ENCODE measurements at places on chromosomes 3 and 15.

DNA sequence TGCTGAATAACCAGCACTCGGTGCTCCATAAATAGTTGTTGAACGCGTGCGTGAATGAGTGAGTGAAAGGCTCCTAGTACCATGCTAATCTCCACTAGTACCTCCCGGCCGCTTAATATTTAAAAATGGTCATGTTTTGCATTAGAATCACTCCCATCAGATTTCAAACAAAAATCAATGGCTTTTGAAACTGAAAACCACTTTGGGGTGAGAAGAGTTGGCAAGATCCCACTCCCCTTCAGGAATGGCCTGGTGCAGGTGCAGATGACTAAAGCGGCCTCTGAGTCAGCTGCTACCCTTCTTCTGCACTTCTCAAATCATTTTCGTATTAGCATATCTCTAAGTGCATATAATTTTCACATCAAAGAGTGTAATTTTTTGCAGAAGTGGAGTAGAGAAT is 425.3 kb upstream of the PROK2 start:
- DNase-seq, result no peak

- no peak for DNase-seq
These were observed 16.1 kb upstream of the GCSAM start for GRCh38 chr3:112149136-112149535.

GRCh38 chr3:186077466-186077865 is 31.4 kb downstream of the ETV5 start:
- no peak for DNase-seq

DNA sequence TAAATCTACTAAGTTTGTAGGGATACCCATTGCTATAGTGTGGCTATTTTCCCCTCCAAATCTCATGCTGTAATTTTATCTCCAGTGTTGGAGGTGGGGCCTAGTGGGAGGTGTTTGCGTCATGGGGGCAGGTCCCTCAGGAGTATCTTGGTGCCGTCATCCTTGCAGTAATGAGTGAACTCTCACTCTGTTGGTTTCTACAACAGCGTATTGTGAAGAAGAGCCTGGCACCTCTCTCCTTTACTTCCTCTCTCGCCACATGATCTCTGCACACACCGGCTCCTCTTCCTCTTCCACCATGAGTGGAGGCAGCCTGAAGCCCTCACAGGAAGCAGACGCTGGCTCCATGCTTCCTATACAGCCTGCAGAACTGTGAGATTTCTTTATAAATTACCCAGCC is 34.0 kb upstream of the TRPM1 start:
- no peak for DNase-seq

DNA sequence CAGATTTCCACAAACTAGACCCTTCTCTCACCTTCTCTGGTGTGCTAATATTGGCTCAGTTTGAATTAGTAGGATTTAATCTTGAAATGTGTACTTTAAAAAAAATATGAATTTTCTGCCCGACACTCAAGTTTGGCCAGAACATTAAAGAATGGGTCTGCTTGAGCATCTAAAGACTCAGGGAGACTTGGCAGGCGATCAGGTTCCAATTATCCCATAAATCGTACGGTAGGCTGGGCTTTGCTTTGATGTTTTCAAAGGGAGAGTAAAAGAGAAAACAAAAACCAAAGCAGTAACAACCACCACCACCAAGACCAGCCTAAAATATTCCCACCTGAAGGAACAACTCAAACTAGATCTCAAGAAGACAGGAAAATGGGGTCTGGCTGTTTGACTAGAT is 230.8 kb downstream of the EBLN2 start:
- DNase-seq, result no peak

GRCh38 chr3:66393333-66394005 is 107.4 kb downstream of the LRIG1 start:
- DNase-seq, result no peak

GRCh38 chr3:114389156-114389555 is 95.3 kb downstream of the TIGIT start:
- DNase-seq, result no peak

- no peak for DNase-seq
These were observed 2.0 kb upstream of the PDE8A start for GRCh38 chr15:84979651-84980050.

All from activated CD8-positive, alpha-beta memory T cell treated with anti-CD3 and anti-CD28 coated beads for 1 hour (primary cell).